H1 (cell line): ENCODE measurements at places on chromosomes 2 and 18. TPM values are rescaled to one million over a fixed set of nuclear protein-coding genes. Genes with fewer than 3 reads are reported as not detected.
A peak's percentile ranks its signal among the peaks of the same experiment; 100 is the strongest.

ECEL1 gene
- total RNA-seq: 6.5 and 7.7 TPM in 2 replicates

- H3K4me3 ChIP-seq: no peak overlapping the region
- DNase-seq: no peak
- peaks cover 3% of the 10 kb centered on the region; the same call in 1 of the 2 replicates for H3K4me1 ChIP-seq
- no peaks in the 10 kb centered on the region for H3K27me3 ChIP-seq
Observed at GRCh38 chr2:70083344-70084156, 3.7 kb upstream of the PCBP1 start.

ABCG8 gene
- not detected in 2 replicates for total RNA-seq

DNA sequence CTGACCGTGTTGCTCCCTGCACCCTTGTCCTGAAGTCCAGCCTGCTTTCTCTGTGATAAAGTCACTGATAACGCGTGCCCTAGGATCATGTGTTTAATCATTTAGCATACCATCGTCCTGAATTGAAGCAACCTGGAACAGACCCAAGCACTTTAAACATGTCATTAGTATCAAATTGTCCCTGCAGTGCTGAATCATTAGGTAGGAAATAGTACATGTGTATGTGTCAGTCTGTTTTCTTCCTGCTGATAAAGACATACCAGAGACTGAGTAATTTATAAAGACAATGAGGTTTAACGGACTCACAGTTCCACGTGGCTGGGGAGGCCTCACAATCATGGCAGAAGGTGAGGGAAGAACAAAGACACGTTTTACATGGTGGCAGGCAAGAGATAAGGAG is 2.8 kb downstream of the ASB18 start:
- H3K4me3 ChIP-seq: no peak overlapping the region
- no peaks in the 10 kb centered on the region for H3K36me3 ChIP-seq
- H3K27me3 ChIP-seq: no peaks in the 10 kb centered on the region
- no peaks in the 10 kb centered on the region for H3K4me1 ChIP-seq

PTPN18 gene
- total RNA-seq: 13.1 and 14.7 TPM in 2 replicates

DNA sequence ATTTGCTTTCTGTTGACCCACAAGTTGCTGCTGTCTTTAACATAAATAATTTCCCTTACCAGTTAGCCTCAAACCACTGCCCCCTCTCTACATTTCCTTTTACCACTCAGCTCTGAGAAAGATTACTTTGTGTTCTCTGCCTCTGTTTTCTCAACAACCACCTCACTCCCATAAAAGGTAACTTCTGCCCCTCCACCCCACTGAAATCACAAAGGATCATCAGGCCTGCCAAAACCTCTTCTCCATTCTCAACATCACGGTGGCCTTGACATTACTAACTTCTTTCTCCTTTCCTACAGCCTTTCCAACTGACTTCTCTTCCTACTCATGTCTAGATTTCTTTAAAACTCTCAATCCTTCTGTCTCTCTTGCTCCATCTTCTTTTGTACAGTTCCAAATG is 10.1 kb downstream of the ACADL start:
- no peaks in the 10 kb centered on the region; the same call in 1 of the 2 replicates for H3K4me1 ChIP-seq
- no peaks in the 10 kb centered on the region for H3K36me3 ChIP-seq
- H3K27ac ChIP-seq: no peak overlapping the region

DNA sequence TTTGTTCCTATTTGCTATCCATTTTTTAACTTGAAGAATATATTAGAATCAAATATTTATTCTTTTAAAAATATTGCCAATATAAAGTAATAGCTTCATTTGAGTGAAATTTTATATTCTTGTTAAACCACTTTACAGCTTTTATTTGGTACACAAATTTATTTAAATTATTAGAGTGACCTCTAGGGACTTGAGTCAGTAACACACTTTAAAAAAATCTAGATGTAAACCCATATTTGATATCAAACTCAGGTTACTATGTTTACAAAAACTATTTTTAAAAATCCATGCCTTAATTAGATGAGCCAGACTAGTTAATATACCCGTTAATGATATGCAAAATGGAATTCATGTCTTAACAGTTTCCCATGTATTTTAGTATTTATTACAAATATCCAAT is 134.6 kb downstream of the MAP4K4 start:
- H3K36me3 ChIP-seq: peaks cover 54% of the 10 kb centered on the region
- H3K27me3 ChIP-seq: no peaks in the 10 kb centered on the region
- no peak overlapping the region for H3K27ac ChIP-seq
- H3K4me3 ChIP-seq: no peak overlapping the region
- DNase-seq: no peak

DNA sequence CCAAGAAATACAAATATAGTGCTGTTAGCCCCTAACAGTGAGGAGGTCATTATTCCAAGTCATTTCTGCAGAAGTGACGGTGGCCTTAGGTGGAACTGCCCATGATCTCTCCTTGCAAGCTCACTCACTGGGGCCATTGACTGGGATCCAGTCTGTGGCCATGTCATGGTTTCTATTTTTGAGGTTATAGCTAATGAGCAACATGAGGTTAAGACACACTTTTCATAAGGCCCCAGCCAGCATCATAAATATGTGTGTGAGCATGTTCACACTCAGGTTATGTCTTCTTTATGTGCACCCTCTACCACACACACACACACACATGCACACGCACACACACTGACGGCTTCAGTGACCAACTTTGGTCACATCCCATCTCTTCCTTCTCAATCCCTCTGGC is 484 bp downstream of the AFF3 start:
- H3K4me3 ChIP-seq: no peak overlapping the region
- DNase-seq: no peak
- no peaks in the 10 kb centered on the region for H3K36me3 ChIP-seq
- H3K4me1 ChIP-seq: no peaks in the 10 kb centered on the region
- H3K27me3 ChIP-seq: no peaks in the 10 kb centered on the region
- no peak overlapping the region for H3K27ac ChIP-seq

DNA sequence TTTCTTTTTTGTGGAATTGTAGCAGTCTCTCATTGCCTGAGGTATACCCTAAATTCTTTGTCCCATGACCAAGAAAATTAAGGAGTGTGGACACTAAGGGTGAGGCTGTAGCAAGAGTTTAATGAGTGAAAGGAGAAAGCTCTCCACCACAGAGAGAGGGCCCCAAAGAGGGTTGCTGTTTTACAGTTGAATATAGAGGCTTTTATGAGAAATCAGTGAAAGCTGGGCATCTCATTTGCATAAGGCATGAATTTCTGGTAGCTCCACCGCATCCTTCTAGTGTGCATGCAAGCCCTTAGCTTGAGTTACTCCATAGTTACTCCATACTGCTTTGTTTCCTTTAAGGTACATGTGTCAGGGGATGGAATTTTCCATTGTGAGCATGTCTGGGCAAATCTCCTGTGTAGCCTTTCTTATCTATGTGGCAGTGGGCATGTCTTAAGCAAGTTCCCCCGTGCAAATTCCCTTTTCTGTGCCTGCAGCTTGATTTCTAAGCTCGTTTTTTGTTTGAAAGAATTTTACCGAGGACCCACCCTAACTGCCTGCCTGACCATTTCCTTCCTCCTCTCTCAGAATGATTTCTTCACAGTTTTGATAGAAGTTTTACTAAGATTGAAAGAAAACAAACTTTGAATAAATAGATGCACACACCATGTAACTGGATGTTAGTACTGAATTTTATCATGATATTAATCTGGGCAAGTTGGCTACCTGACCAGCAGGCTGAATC is 218.9 kb downstream of the PARD3B start:
- no peaks in the 10 kb centered on the region for H3K36me3 ChIP-seq
- no peaks in the 10 kb centered on the region for H3K27me3 ChIP-seq
- no peak overlapping the region for H3K27ac ChIP-seq

- no peaks in the 10 kb centered on the region for H3K36me3 ChIP-seq
- no peaks in the 10 kb centered on the region for H3K27me3 ChIP-seq
- H3K4me1 ChIP-seq: no peaks in the 10 kb centered on the region
- no peak overlapping the region for H3K27ac ChIP-seq
Observed at GRCh38 chr2:54486766-54487165, 30.6 kb downstream of the SPTBN1 start.

DNA sequence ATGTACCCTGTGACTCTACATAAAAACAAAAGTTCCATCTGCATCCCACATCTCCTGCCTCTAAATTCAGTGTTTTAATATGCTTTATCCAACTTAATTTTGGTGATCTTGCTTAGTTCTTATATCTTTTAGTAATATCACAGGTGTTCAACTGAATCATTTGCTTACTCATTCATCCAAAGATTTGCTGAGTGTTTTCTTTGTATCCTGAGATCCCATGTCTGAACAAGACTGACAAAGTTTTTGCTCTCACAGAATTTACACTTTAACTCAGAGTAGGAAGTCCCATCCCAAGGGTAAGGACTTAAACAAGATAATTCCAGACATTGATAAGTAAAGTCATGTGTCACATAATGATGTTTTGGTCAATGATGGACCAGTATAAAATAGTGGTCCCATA is 87.0 kb downstream of the FSIP2 start:
- no peaks in the 10 kb centered on the region for H3K36me3 ChIP-seq
- no peaks in the 10 kb centered on the region for H3K27me3 ChIP-seq
- no peaks in the 10 kb centered on the region for H3K4me1 ChIP-seq
- H3K27ac ChIP-seq: no peak overlapping the region
- H3K4me3 ChIP-seq: no peak overlapping the region

DNA sequence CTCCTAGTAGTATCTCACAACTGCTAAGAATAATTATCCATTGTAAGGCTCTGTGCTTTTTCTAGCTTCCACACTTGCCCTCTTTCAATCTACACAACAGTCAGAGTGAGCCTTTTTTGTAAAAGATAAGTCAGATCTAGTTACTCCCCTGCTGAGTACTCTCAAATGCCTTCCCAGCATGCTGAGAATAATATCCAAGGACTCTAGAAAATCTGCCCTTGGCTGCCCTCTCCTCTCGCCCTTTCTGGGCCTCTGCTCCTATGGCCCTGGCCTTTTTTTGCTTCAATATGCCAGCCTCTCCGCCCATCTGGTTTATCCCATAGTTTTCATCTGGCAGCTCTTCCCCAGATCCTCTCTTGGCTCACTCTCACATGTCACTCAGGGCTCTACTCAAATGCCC is 455.9 kb upstream of the UBE2E3 start:
- no peak overlapping the region for H3K27ac ChIP-seq
- no peak overlapping the region for H3K4me3 ChIP-seq
- H3K27me3 ChIP-seq: no peaks in the 10 kb centered on the region
- H3K36me3 ChIP-seq: no peaks in the 10 kb centered on the region
- DNase-seq: no peak
- H3K4me1 ChIP-seq: no peaks in the 10 kb centered on the region

DNA sequence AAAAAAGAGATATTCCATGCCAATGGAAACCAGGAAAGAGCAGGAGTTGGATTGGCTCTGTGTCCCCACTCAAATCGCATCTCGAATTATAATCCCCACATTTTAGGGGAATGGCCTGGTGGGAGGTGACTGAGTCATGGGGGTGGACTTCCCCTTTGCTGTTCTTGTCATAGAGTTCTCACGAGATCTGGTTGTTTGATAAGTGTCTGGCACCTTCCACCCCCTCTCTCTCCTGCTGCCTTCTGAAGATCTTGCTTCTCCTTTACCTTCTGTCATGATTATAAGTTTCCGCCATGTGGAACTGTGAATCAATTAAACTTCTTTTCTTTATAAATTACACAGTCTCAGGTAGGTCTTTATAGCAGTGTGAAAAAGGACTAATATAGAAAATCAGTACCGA is 355.6 kb downstream of the NBAS start:
- DNase-seq: no peak
- no peaks in the 10 kb centered on the region for H3K4me1 ChIP-seq
- H3K27ac ChIP-seq: no peak overlapping the region
- no peak overlapping the region for H3K4me3 ChIP-seq
- H3K27me3 ChIP-seq: no peaks in the 10 kb centered on the region

DNA sequence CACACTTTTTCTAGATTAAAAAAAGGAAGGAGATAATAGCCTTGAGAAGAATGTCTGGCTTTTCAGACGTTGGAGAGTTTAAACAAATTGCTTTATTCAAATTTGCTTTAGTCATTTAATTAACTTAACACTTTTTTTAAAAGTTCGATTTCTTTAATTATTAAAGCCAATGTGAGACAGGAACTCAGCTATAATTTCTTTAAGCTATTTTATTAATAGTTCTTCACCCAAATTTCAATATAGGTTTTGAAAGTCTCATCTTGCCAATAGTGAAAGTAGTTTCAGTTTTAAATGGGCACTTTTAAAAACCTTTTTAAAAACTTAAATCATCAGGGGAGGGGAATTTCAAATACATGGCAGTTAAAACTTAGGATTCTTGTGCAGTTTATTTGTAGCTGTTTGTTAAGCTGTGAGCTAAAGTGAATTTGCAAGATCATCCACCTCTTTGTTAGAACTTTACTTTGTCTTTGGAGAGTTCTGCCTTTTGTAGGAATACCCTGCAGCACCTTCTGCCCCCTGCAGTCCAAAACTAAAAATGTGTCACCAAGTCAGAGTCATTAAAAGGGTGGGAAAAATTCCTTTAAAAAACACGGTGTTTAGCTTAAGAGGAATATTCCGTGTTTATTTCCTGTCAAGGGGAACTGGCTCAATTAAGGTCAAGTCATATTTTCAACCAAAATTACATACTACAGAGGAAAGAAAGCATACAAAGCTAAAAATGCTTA is 4.6 kb downstream of the TGIF1 start:
- H3K36me3 ChIP-seq: peaks cover 26% of the 10 kb centered on the region
- H3K27me3 ChIP-seq: no peaks in the 10 kb centered on the region
- peak overlapping the region; percentile 30 for H3K4me3 ChIP-seq
- peaks cover 25% of the 10 kb centered on the region; the same call in 1 of the 2 replicates for H3K4me1 ChIP-seq
- DNase-seq: no peak
- peak overlapping the region; percentile 35; the same call in 1 of the 2 replicates for H3K27ac ChIP-seq

DNA sequence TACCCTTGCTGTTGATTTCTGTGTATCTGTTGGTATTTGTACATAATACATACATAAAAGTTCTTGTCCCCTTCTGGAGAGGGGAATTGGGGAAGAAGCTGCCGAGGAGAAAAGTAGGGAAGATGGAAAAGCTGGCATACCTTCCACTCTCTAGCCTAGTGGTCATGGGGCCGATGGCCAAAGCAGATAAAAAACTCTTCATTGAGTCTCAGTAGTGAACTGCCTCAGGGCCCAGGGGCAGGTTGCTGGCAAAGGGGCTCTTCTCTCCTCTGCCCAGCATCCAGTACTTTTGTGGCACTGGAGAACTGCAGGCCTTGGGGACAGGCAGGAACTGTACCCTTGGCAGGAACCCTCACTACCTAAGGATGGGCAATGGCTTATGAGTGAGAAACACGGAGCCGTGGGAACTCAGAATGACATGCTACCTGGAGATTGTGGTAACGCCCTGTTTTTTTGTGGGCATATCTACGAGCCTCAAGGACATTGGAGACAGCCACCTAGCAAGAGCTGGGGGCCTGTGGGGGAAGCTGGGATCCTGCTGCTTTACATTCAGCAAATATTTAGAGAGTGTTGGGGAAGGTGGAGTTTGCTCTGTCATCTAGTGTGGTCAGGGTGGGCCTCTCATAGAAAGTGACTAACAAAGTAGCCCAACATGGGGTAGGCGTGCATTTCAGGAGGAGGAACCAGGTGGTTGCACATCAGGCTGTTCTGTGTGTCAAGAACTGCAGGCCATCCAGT is 22.6 kb upstream of the ITGB6 start:
- DNase-seq: no peak
- H3K27me3 ChIP-seq: no peaks in the 10 kb centered on the region
- H3K27ac ChIP-seq: no peak overlapping the region
- H3K4me1 ChIP-seq: peaks cover 5% of the 10 kb centered on the region; the same call in 1 of the 2 replicates
